Activated CD4-positive, alpha-beta T cell treated with anti-CD3 and anti-CD28 coated beads, Interleukin-2, amount 50 U/mL, for 24 hours (primary cell): ENCODE measurements at places on chromosomes 2 and 18.

DNA sequence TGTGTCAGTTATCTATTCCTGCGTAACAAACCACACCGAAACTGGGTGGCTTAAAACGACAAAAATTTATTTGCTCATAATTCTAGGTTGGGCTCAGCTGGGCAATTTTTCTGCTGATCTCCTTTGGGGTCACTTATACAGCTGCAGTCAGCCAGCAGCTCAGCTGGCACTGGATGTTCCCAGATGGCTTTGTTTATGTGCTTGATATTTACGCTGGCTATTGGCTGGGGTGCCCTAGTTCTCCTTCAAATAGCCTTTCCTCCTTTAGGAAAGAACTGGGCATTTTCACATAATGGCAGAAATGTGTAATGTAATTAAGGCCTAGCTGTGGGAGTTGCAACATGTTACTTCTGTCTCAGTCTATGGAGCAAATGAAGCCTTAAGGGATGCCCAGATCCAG is 142.2 kb downstream of the B3GNT2 start:
- no peak for DNase-seq

GRCh38 chr2:155815275-155815674 is 517.2 kb downstream of the NR4A2 start:
- DNase-seq = no peak

GRCh38 chr2:513981-514706 is 163.1 kb downstream of the TMEM18 start:
- DNase-seq = no peak

DNA sequence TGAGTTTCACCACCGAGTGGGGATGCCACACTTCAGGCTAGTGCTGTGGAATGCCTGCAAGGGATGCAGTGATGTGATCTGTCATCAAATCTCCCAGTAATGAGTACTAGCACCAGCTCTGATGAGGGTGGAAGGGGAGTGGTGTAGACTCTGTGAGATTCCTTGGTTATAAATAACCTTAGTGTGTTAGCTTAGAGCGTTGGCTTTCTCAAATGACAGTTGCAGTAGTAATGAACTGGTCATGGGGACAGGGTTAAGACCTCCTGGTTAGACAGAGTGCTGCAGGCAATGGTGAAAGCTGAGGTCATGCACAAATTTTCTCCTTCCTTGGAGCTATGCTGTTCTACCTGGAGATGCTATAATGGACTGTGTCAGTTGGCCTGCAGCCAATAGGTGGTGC is 1063.4 kb upstream of the CRIM1 start:
- DNase-seq = no peak

- no peak for DNase-seq
Measured at GRCh38 chr2:68817306-68817705, 53.9 kb downstream of the BMP10 start.

- no peak for DNase-seq
Measured at GRCh38 chr2:170276925-170277629, 99.1 kb downstream of the MYO3B start.

GRCh38 chr2:199797431-199798403 is 53.3 kb downstream of the FTCDNL1 start:
- no peak for DNase-seq

DNA sequence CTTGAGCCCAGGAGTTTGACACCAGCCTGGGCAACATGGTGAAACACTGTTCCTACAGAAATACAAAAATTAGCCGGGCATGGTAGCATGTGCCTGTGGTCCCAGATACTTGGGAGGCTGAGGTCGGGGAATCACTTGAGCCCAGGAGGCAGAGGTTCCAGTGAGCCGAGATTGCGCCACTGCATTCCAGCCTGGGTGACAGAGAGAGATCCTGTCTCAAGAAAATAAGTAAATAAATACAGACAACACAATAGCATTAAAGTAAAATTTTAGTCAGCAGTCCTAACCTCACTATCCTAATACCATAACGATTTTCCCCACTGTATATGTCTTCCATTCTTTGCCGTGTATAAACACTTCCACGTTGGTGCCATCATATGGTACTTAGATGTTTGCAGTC is 83.0 kb upstream of the MBOAT2 start:
- DNase-seq = no peak

- no peak for DNase-seq
Measured at GRCh38 chr2:180222644-180223043, 215.5 kb upstream of the CWC22 start.

GRCh38 chr2:206937555-206937954 is 1.8 kb upstream of the CPO start:
- DNase-seq = no peak

- DNase-seq = no peak
Measured at GRCh38 chr2:154484338-154485099, 214.0 kb upstream of the KCNJ3 start.

GRCh38 chr2:170088776-170089175 is 89.2 kb upstream of the MYO3B start:
- no peak for DNase-seq

GRCh38 chr2:238924796-238925195 is 76.9 kb downstream of the TWIST2 start:
- no peak for DNase-seq

DNA sequence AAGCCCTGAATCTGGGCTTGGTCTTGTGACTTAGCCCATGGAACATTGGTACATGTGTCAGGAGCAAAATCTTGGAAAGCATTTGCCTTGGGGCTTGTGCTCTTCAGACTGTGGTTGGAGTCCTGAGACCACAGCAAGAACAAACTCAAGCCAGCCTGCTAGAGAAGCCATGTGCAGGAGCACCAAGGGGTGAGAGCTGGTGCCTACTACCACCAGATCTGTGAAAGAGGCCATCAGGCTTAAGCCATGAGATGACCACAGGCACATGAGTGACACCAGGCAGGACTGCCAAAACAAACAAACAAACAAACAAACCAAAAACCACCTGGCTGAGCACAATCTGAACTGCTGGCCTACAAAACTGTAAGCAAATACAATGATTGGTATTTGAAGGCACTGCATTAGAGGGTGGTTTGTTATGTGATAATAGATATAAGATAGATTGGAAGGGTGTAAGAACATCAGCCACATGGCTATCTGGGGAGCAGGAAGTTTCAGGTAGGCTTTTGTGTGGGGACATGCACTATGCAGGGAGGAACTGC is 9.0 kb upstream of the TWIST2 start:
- no peak for DNase-seq

- no peak for DNase-seq
Measured at GRCh38 chr18:43022874-43023273, 92.6 kb downstream of the RIT2 start.

- no peak for DNase-seq
Measured at GRCh38 chr2:42879913-42880737, 87.7 kb upstream of the HAAO start.

GRCh38 chr2:219404291-219404910 is 13.8 kb upstream of the DES start:
- no peak for DNase-seq

GRCh38 chr2:161208527-161209139 is 48.4 kb downstream of the TANK start:
- DNase-seq = no peak

- no peak for DNase-seq
Measured at GRCh38 chr18:62964432-62964831, 249.1 kb downstream of the PHLPP1 start.

- DNase-seq = no peak
Measured at GRCh38 chr2:233974530-233975071, 57.4 kb downstream of the TRPM8 start.

DNA sequence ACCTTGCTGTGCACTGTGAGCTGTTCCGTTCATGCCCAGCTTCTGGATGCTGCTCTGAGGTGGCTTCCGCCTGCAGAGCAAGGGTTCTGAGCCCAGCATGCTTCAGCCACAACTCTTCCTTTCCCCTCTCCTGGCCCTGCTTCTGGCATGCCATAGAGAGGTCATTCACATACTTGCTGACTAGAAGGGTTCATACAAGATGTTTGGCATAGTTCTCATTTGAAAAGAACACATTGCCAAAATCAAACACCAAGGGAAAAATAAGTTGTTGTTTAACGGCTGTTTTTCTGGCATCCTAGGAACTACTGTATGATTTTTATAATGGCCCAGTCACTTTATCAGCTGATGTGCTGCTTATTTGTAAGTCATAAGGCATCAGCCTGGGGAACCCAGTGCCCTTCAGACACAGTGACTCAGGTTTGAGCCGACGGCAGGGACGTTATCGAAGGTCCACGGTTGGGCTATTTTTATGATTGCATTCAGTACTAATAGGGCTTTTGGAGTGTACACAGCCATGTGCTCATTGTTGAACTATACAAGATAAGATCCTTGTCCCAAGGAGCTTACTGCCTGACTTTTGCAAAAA is 53.9 kb upstream of the CTAGE1 start:
- DNase-seq = no peak

GRCh38 chr2:30382995-30383394 is 64.1 kb upstream of the LCLAT1 start:
- DNase-seq = no peak

GRCh38 chr2:208488686-208489564 is 82.3 kb downstream of the PTH2R start:
- no peak for DNase-seq

DNA sequence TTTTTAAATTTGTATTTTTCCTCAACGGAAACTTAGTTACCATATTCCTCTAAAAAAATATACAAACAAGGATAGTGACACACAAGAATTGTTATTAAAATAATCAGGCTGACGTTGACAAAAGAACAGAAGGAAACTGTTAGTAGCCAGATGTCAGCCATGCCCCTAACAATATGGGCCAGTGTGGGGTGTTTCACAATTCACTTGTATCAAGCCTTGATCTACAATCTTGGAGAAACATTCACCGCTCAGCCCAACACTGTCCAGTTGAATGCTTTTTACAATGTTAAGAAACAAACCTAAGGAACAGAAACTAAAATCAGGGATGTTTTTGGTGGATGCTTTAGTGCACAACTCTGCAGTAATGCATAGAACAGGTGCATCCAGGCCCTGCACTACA is 44.6 kb downstream of the TMEFF2 start:
- DNase-seq = no peak

- no peak for DNase-seq
Measured at GRCh38 chr2:148725564-148725963, 81.0 kb downstream of the EPC2 start.

DNA sequence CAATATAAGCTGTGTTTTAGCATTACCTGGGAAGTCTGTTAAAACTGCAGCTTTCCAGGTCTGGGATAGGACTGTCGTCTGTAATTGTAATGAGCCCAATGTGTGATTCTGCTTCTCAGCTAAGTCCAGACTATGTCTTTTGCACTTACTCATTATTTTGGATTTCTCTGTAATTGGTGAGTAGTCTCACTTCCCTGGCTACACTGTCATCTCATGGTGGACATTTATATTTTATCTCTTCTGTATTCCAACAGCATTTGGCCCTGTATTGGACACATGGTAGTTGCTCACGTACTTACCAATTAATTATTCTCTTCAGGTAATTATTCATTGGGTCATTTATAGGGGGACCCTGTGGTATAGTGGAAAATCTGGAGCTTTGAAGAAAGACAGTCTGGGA is 28.0 kb downstream of the LHCGR start:
- no peak for DNase-seq

DNA sequence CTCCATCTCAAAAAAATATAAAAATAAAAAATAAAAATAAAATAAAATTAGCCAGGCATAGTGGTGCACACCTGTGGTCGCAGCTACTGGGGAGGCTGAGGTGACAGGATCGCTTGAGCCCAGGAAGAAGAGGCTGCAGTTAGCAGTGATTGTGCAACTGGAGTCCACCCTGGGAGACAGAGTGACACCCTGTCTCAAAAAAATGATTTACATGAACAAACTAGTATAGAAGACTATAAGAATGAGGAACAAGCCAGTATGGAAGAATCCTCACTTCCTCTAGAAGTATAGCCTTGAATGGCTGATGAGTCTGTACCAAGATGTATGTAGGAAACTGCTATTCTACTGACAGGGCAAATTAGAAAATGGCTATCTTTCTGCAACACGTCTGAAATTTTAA is 10.9 kb downstream of the YES1 start:
- DNase-seq = no peak

GRCh38 chr2:235105821-235106359 is 154.1 kb downstream of the SH3BP4 start:
- no peak for DNase-seq

DNA sequence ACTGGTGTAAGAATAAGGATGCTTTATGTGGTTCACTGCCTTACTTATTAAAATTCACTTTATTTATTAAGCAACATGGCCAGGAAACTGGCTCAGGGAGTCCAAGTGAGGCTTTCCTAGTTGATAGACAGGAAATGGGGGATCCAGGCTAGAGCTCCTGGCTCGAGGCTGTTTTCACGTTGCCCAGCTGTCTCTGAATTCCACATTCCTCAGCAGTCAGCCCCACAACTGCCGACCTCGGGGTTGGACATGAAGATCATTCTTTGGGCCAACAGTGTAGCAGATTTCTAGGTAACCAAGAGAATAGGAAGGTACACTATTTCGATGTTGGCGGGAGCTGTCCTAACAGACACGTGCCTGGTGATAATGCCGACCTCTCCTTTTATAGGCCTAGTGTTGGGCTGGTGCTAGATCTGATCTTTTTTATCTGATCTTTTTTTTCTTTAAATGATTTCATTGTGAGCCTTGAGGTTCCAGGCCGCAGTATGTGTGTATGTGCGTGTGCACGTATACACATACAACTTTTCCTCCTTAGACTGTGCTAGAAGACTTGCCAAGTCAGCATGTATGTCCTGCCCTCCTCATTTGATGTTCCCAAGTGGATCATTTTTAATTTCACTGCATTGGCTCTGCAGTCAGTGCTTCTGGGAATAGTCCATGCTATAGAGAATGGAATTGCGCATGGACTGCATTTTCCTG is 103.5 kb downstream of the CABLES1 start:
- DNase-seq = no peak

DNA sequence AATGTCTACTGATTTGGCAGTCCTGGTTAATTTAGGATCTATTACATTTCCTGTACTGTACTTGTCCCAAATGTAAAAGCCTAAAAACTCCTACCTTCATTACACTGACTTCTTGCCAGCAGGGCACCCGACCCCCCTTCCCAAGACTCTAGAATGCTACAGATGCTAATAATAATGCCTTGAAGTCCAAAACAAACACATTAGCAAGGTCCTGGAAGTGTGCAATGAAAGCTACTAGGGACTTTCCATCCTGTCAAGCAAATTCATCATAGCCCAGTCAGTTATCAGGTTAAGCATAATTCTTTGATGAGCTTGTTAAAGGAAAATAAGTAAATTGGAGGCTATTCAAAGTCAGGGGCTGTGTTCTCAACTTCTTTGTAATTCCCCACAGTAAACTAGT is 115.3 kb upstream of the RBBP8 start:
- DNase-seq = no peak

DNA sequence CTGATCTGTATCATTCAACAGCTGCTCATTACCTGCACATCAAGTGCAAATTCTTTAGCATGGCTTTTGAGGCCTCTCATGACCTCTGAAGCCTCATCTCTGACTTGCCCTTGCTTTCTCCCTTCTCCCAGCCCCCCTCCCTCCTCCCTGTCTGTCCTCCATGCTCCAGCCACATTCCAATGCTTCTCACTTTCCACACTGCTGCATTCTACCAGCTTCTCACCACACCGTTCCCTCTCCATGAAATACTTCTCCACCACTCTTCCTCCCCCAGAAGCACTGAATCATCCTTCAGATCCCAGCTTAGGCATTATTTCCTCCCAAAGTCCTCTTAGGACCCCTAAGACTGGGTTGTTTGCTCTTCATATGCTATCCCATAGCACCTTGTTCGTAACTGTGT is 26.9 kb downstream of the GCG start:
- no peak for DNase-seq
